ENCODE measurements at places on chromosomes 16 and 17. TPM values are rescaled to one million over a fixed set of nuclear protein-coding genes. Genes with fewer than 3 reads are reported as not detected.

The SCN4A gene
- under 0.01 TPM for total RNA-seq

The ADGRG1 gene
- 47.0 TPM for total RNA-seq

The CD79B gene
- total RNA-seq = not detected

The IL32 gene
- total RNA-seq = 2.2 TPM

The PPY gene
- total RNA-seq = not detected

The KRT27 gene
- 0.25 TPM for total RNA-seq

The TGFB1I1 gene
- 2.0 TPM for total RNA-seq

The SPNS2 gene
- 7.9 TPM for total RNA-seq

The RAB37 gene
- 0.49 TPM for total RNA-seq

The UMOD gene
- total RNA-seq = not detected

The CRYBA1 gene
- total RNA-seq = not detected

The MED9 gene
- total RNA-seq = 10.8 TPM

The HOXB5 gene
- total RNA-seq = not detected

The VTN gene
- 0.25 TPM for total RNA-seq

The DUXB gene
- total RNA-seq = not detected

The PRAC1 gene
- total RNA-seq = not detected

The MT1M gene
- 0.74 TPM for total RNA-seq

The FBXW10 gene
- 0.25 TPM for total RNA-seq

The MEIOC gene
- 0.25 TPM for total RNA-seq

The CDK5RAP3 gene
- 67.6 TPM for total RNA-seq

The SLC25A19 gene
- 4.7 TPM for total RNA-seq

The PKD1 gene
- 77.7 TPM for total RNA-seq

The OXLD1 gene
- 7.1 TPM for total RNA-seq

The RHBDL1 gene
- 1.7 TPM for total RNA-seq

The PRAC2 gene
- total RNA-seq = not detected

The MSLN gene
- total RNA-seq = not detected

The CCDC200 gene
- not detected for total RNA-seq

The SCNN1G gene
- 0.98 TPM for total RNA-seq

The B9D1 gene
- total RNA-seq = 7.9 TPM

The TSR1 gene
- total RNA-seq = 28.0 TPM

The MYH2 gene
- total RNA-seq = under 0.01 TPM

The TMED6 gene
- not detected for total RNA-seq

The TNFRSF17 gene
- total RNA-seq = not detected

The NPIPB13 gene
- 1.7 TPM for total RNA-seq

The AATK gene
- 7.9 TPM for total RNA-seq

The CLDN6 gene
- 0.49 TPM for total RNA-seq

The TPSB2 gene
- not detected for total RNA-seq

The KRTAP4-3 gene
- total RNA-seq = not detected

The ST6GALNAC1 gene
- 2.5 TPM for total RNA-seq

The ATP2C2 gene
- 6.9 TPM for total RNA-seq
